Tibial artery (tissue), 4 donors: ENCODE measurements at places on chromosomes 4 and X.
A peak's percentile ranks its signal among the peaks of the same experiment; 100 is the strongest.

- no peak for DNase-seq
These were observed 103.5 kb downstream of the RPA4 start for GRCh38 chrX:96987228-96987627.

- DNase-seq = no peak
These were observed 51.5 kb upstream of the TBC1D9 start for GRCh38 chr4:140807491-140808252.

GRCh38 chr4:122007016-122007415, 55.2 kb upstream of the TRPC3 start:
- no peak for DNase-seq

DNA sequence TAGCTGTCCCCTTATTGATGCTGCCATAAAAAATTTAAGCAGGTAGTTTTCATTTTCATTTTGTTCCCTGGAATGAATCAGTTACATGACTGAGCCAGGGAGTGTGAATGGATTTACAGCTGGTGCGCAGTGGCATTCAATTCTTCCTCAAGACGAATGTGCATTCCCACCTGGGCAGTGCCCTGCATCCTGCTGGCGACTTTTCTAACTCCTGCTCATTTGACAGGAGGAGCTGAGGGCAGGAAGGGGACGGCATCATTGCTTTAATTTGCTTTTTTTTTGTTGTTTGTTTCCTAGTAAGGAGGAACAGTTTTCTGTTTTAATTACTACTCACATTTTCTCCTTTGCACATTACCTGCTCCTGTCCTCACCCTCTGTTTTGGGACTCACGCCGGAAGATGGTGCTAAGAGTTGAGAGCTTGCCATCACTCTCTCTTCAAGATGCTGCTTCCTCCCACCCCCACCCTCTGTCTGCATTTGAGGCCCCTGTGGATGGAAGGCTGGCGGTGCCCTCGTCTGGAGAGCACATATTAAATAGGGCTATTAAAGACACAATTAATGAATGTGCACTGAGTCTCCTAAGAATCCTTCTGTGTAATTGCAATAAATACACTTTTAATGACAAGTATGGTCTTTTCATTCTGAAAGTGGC, 35.8 kb downstream of the PSAPL1 start:
- peak; percentile 1 for DNase-seq

GRCh38 chrX:78886550-78886949, 58.6 kb upstream of the P2RY10 start:
- no peak for DNase-seq

DNA sequence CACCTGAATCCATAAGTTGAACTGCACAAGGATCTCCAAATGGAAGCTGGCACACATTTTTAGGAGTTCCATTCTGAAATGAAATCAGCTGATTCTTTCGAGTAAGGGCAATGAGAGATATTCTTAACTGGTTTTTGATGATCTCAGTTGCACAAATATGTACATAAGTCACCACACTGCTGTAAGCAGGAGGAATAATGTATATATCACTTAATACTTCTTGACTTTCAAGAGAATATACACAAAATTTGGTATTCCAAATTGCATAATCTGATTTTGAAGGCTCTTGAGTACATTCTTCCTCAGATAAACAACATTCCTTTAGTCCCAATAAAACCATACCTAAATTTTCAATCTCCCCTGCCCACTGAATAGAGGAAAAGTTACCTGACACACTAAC, 8.2 kb downstream of the FANCB start:
- no peak for DNase-seq

GRCh38 chr4:55758066-55758465, 61.5 kb upstream of the EXOC1L start:
- DNase-seq = no peak

GRCh38 chrX:46649421-46650260, 76.1 kb downstream of the CHST7 start:
- DNase-seq = no peak

GRCh38 chr4:90186229-90186628, 59.0 kb downstream of the CCSER1 start:
- DNase-seq = no peak

GRCh38 chr4:70892086-70892769, 9.9 kb upstream of the MOB1B start:
- peak; percentile 71 for DNase-seq

DNA sequence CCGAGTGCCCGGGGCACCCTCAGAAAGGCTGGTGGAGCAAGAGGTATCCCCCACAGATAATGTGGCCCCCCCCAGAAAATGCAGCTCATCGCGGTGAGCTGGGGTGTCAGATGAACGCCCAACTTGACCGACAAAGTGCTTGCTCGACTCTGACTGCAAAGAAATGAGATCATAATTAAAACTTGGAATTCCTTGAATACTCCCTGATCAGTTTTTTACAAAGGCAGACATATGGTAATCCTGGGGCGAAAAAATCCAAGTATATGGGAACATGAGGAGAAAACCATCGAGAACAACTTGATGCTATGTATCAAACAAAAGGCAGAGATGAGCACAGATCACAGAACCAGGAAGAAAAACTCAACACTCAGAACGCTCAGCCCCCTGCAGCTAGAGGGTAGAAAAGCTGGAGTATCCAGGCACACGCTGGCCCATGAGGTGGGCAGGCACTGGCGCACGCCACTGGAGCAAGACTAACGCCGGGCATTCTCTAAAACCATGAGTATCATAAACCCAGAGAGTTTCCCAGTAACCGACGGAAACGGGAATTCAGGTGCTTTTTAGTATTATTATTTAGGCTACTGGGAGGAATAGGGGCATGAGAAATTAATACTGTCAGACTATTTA, 127.3 kb downstream of the AFAP1 start:
- DNase-seq = no peak

DNA sequence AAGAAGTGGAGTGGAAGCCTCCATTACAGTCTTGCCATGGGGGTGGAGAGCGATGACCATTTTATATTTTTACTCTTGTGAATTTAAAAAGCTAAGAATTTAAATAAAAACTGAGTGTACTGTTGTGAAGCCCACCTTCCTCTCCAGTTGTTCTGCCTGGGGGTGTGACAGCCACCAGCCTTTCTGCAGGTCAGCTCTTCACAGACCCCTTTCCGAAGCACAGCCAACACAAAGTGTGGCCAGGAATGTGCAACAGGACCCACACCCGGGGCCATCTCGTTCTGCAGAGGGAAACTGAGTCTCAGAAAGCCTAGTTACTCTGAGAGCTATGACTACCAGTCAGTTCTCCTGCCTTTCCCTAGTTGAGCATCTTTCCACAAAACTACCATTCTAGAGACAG, 1.4 kb downstream of the GRPEL1 start:
- peak; percentile 25 for DNase-seq

- no peak for DNase-seq
These were observed 166.1 kb upstream of the WDFY3 start for GRCh38 chr4:85132570-85132969.

- DNase-seq = no peak
These were observed 12.1 kb downstream of the PCGF3 start for GRCh38 chr4:717601-718320.

DNA sequence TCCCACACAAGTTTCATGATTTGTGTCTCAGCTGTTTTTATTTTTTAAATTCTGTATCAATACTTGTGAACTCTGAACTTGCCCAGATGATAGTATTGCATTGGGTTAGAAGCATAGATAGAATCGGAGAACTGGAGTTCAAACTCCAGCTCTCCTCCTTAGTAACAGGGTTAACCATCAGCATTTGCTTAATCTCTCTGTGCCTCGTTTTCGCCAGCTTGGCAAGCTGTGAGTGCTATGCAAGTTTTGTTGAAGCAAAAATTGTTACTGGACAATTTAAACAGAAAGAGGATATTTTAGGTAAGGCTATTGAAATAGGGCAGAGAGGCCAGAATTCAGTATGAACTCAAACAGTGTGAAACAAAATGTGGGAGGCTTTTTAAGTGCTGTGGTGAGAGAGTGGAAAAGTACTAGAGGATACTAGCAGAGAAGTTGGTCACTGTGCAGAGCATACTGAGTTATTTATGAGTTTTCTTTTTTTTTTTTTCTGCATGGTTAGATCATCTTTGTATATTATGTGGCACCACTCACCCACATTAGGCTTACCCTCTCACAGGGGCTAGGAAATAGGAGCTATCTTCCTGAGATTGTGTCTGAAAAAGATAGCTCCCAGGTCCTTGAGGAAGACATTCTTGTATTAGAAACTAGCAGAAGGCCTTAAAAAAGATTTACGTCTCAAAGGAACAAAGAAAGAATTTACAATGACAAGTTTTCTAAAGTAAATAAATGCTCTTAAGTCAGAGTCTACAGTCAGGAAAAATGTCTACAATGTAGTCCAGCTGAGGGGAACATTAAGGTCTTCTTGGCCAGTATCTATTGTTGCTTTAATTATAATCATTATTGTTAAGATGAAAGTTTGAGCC, 1126.6 kb downstream of the FAT4 start:
- DNase-seq = peak; percentile 69

DNA sequence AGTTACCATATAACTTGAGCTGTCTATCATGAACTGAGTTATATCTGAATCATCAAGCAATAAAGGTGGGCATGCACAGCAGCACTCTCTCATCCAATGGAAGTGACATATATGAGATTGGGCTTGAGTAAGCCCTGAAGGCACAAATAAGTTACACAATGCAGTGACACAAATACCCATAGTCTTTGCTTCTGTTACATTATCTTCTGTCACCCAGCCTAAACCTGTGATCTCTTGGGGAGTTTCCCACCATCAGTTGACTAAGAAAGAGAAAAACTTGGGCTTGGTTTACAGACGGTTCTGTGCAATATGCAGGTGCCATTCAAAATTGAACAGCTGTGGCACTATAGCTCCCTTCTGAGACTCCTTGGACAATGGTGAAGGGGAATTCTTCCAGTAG, 138.8 kb upstream of the IL15 start:
- no peak for DNase-seq

- DNase-seq = no peak
These were observed 48.4 kb upstream of the IL9R start for GRCh38 chrX:155949098-155949497.

DNA sequence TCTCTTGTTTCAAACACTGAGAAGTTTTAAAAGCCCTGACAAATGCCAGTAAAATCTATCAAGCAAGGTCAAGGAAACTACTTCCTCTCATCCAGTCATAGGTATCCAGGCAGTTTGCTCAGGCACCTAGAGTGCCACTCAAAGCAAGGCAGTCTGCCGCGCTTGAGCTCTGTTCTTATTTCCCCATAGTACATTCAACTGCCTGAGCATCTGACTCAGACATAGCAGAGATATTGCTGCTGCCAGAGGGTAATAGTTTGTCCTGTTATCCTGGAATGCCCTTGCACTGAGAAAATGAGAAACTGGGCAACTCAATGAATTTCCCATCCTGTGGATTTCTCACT, 16.1 kb upstream of the ATP8A1 start:
- DNase-seq = no peak
